ENCODE measurements at places on chromosomes 3 and 15. TPM values are rescaled to one million over a fixed set of nuclear protein-coding genes. Genes with fewer than 3 reads are reported as not detected.

DNA sequence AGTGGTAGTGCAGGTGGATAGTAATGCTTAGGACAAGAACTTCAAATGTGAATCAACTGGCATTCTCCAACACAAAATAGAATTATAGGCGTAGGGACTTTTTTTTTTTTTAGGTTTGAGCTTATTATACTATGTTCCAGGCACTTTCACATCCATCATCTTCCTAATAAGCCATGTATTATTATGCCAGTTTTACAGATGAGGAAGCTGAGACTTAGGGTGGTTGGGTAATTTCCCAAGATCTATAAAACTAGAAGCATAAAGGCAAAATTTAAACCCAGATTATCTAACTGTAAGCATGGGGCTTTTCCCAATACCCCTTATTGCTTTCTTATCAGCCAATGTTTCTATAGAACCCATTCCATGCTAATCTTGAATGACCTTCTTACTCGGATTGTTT is 75.1 kb upstream of the ETV5 start:
- DNase-seq = no peak
- no peak overlapping the region for H3K27ac ChIP-seq
- peaks cover 3% of the 10 kb centered on the region for H3K4me1 ChIP-seq
- H3K36me3 ChIP-seq = no peaks in the 10 kb centered on the region
- peaks cover 11% of the 10 kb centered on the region for H3K27me3 ChIP-seq

DNA sequence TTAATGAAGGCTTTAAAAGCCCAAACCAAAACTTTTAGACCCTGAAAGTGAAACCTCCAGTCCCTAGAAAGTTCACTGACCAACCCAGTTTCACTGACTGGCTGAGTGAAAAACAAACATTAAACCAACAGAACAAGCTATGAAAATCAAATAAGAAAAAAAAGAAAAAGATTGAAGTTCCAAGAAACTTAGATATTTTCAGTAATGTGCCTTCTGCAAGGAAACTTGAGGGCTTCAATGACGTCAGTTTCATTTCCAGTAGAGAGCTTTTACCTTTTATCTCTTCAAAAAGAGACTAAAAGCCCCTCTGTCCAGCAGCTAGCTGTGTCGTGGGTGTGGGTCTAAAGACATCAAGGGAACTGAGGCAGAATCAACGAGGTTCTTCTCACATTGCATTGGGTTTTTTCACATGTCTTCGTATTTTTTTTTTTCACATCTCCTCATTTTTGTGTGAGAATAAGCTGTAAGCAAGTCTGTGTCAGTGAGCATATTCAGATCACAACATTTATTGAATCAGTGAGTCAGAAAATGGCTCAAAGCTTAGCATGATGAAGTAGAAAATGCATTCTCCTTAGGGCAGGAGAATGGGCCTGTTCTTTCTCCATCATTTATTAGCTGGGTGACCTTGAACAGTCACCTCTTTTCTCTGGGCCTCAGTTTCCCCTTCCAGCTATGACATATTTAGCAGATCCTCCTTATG is 54.8 kb upstream of the BCL6 start:
- peaks cover 22% of the 10 kb centered on the region for H3K4me1 ChIP-seq
- H3K4me3 ChIP-seq = no peak overlapping the region
- peaks cover 4% of the 10 kb centered on the region for H3K36me3 ChIP-seq
- no peaks in the 10 kb centered on the region for H3K27me3 ChIP-seq
- no peak overlapping the region for H3K27ac ChIP-seq

GRCh38 chr3:97816811-97817210 is 5.0 kb upstream of the CRYBG3 start:
- peaks cover 23% of the 10 kb centered on the region for H3K4me1 ChIP-seq
- no peak overlapping the region for H3K27ac ChIP-seq
- H3K27me3 ChIP-seq = peaks cover 16% of the 10 kb centered on the region

DNA sequence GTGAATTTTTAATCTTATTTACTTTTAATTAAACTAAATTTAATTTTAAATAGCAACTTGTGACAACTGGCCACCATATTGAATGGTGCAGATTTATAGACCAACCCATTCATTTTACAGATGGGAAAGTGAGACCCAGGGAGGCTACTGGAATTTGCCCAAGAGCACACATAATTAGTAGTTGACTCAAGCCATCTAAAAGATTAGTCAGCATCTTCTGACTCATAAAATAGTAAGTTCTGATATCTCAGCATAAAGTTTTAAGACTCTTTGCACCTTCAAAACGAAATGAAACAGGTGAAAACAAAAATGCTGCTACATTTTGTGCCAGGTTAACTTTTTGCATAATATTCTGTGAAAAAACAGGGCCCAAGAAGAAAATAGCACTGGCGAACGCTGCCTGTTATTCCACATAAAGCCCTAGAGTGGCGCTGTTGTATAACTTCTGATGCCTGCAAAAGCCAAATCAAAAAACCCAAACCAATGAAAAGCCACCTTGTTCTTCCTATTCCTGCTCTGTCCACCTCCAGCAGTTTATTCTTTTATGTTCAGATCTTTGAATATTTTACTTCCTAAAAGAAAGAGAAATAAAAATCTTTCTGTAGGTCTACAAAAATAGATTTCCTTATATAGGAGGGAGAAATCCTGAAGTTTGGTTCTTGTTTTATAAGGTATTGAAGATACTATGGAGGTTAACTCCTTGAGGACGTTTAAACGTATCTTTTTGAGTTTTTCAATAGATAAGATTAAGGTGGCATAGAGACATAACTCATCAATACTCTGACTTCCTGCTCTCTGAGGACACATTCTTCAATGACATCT is 62.8 kb downstream of the OTOL1 start:
- H3K4me1 ChIP-seq = peaks cover 16% of the 10 kb centered on the region
- H3K27ac ChIP-seq = no peak overlapping the region
- H3K4me3 ChIP-seq = no peak overlapping the region

GABRB3 gene
- total RNA-seq = 168 TPM

C15orf61 gene
- 2.9 TPM for total RNA-seq

DPPA2 gene
- total RNA-seq = 15.0 TPM

OXSR1 gene
- total RNA-seq = 49.4 TPM
